K562 (cell line): ENCODE measurements at places on chromosomes 11 and 22.

- no peak for DNase-seq
Observed at GRCh38 chr11:41456269-41456668, 3.2 kb downstream of the LRRC4C start.

DNA sequence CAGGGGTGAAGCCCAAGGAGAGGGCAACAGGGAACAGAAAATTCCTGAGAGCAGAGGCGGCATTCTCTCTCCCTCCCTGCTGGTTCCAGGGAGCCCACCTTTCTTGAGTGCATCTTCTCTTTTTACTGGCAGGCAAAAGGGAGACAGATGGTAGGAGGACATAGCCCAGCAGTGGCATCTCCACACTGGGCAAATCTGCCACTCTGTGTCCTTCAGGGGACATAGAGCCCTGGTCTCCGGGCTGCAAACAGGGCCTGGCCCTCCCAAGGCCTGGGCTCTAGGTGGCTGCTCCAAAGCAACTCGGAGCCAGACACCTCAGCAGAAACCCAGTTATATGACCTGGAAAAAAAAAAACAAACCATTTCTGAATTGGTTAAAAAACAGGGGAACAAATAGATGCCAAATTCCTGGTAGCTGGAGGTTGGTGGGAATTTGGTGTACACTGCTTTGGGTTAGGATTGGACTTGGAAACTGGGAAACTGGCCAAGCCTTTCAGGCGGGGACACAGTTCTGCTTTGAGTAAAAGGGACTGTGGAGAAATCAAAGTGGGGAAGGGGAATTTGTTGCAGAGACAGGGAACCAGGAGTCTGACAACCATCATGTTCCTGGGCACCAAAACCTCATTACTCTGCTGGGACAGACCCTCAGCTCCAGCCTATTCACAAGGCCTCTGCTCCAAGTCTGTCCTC, 23.6 kb upstream of the DKK3 start:
- no peak for DNase-seq

DNA sequence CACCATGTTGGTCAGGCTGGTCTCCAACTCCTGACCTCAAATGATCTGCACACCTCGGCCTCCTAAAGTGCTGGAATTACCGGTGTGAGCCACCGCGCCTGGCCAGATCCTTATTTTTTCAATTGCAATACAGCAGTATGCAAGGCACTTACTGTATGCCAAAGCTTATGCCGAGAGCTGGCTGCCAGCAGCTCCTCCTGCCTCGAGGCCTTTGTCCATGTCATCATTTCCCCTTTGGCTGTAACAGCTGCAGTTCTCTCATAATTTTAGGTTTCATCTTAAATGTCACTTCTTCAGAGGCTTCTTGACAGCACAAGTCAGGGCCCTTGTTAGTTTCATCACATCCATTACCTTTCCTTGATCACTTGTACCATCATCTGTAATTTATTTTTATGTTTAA, 1.5 kb upstream of the SREBF2 start:
- DNase-seq, result no peak

DNA sequence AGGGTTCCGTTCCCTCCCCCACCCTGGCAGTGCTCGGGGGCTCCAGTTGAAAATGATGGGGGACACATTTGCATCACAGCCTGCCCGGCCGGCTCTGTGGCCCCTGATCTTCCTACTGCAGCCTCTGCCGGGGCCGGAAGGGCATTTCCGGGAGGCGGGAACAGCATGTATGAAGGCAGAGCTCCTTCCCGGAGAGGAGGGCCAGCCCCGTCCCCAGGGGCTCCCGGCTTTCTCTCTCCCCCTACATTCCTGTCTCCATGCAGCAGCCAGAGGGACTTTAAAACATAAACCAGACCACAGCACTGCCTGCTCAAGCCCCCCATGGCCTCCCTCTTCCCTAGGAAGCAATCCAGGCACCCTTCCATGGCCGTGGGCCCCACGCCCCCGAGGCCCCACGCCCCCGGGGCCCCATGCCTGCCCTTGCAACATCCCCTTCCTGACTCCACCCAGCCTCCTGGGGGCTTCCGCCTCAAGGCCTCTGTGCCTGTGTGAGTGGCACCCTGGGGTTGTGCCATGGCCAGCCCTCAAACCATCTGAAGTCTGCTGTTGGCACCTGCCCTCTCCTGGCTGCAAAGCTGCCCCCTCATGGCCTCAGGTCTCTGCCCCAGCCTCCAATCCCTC, 73.1 kb downstream of the CDKN1C start:
- DNase-seq, result no peak

DNA sequence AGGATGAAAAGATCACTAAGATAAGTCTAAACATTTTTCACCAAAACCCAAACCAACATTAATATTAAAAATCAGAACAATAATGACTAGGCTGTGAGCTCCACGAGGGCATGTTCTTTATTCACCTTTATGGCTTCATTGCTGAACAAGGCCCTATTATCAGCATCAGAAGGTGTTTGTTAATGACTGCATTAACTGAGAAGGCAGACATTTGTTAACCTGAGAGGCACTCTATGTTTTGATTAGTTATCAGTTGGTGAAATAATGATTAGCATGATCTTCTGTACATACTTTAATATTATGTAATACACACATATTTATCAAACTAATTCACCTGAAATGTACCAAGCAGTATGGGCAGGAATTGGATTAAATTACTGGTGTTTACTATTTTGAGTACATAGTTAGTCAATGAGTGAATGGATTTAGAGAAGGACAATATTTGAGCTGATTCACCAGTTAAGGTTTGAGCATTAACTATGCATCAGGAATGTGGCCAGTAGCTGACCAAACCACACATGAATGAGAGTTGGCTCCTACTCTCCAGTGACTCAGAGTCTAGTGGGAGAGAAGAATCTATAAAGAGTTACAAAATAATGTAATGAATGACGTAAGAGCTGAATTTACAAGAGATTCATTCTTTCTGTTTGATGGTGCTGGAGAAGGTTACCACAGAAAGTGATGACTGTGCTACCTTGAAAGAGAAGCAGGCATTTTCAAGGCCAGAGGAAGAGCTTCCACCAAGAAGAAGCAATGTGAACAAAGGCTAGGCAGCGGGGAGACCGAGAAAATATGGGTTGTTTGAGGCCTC, 6.7 kb downstream of the IL18 start:
- no peak for DNase-seq

- no peak for DNase-seq
Observed at GRCh38 chr11:121563003-121563402, 110.2 kb upstream of the SORL1-AS1 start.

DNA sequence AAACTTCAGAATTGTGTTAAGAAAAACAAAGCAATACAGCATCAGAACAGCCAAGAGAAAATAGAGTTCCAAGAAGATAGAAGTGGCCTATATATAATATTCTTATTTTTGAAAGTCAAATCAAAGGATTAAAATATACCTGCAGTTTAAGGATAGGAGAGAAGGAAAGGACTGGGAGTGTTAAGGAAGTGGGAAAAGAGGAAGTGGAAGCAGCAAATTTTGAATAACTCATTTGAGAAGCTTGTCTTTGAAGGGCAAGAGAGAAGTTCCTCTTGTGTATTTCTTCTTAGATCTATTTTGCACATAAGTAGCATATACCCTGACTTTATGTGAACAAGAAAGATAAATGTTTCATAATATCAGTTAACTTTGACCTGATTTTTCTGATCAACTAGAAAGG, 62.6 kb upstream of the SLC17A6 start:
- DNase-seq, result no peak

DNA sequence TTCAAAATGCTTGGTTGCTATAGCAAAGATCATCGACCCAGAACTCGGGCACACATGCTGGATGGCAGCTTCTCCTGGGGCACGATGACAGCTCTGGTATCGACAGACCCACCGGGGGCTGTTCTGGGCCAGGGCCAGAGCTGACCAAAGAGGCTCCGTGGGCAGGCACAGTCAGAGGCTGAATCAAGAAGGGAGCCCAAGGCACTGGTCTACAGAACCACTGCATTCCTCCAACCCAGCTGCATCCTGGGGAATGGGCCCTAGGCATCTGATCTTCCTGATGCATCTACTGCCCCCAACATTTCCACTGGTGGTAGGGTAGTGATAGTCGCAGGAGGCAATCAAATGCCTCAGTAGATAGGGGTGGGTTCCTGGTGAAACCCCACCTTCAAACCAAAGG, 470.3 kb downstream of the TBC1D22A start:
- no peak for DNase-seq

- DNase-seq, result no peak
Observed at GRCh38 chr11:59787816-59788215, 22.8 kb downstream of the MRPL16 start.

DNA sequence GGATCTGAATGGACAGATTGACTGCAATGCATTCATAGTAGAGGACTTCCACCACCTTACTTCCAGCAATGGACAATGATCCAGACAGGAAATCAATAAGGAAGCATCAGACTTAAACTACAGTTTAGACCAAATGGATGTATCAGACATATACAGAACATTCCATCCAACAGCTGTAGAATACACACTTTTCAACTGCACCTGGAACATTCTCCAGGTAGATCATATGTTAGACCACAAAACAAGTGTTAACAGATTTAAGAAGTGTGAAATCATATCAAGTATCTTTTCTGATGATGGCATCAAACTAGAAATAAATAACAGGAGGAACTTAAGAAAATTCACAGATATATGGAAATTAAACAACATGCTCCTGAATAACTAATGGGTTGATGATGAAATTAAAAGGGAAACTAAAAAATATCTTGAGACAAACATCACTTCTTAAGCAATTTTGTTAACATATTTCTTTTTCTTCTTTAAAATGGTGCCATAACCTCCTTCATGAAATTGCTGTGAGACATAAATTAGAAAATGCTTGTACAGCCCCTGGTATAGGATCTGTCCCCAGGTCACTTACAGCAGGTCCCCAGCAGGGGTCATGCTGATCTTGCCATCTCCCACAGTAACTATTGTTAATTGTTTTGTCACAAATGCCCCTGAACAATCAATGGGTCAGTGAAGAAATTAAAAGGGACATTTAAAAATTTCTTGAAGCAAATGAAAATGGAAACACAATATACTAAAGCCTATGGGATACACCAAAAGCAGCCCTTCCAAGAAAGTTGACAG, 100.0 kb upstream of the OR4B1 start:
- peak; percentile 28 for DNase-seq

- DNase-seq, result no peak
Observed at GRCh38 chr11:32829157-32829679, 509 bp upstream of the PRRG4 start.

DNA sequence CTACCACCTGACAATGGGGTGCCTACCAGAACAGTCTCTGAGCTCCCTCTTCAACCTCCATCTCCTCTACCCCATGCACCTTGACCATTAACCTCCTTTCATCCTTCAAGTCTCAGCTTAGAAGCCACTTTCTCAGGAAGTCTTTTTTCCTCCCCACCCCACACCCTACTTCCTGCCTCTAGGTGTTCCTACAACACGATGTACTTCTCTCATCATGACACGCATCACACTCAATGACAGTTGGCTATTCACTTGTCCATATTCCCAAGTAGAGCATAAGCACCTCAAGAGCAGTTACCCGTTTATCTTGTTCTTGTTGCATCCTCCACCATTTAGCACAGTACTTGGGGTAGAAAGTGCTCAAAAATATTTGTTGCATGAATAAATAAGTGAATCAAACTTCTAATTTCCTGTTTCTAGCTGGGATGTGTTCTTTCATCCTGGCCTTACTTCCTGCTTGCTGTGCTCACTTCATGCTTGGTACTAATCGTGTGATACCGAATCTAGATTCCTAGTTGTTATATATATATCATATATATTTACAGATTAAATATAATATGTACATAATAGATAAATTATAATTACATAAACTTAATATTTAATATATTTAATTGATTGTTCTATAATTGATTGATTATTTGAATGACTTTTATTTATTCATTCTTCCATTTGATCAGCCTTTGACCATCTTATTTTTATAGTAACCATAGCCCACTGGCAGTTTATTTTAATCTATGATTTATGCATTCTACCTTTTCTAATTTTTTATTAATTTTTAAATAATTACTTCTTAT, 177.5 kb upstream of the TMEM45B start:
- no peak for DNase-seq

- DNase-seq, result no peak
Observed at GRCh38 chr11:125069008-125069407, 5.9 kb downstream of the SLC37A2 start.

GRCh38 chr11:111833524-111833923, 37.9 kb downstream of the ALG9 start:
- DNase-seq, result no peak

GRCh38 chr11:119365071-119365591, 16.4 kb downstream of the USP2 start:
- no peak for DNase-seq

DNA sequence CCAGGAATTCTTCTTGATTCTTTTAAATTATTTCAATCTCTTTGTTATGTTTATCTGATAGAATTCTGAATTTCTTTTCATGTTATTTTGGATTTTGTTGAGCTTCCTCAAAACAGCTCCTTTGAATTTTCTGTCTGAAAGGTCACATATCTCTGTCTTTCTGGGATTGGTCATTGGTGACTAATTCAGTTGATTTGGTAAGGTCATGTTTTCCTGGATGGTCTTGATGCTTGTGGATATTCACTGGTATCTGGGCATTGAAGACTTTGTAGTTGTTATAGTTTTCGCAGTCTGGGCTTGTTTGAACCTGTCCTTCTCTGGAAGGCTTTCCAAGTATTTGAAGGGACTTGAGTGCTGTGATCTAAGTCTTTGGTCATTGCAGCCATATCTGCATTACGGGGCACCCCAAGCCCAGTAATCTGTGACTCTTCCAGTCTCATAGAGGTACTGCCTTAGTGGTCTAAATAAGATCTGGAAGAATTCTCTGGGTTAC, 18.9 kb upstream of the INSC start:
- DNase-seq, result no peak

DNA sequence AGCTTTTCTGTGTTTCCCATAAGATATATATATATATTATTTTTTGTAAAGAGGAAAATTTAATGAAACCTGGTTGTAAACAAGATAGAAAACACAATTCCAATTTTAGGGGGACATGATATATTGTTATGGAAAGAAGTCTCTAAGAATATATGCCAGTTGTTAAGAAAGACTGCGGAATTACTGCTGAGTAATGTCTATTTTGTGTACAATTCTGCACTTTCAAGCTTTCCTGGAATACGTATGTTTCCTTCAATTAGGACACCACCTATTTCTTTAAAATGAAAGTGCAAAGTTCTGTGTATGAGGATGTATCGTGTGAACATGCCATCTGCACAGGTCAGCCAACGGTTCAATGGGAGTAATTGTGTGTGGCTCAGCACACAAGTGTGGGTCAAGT, 760.2 kb downstream of the BRD1 start:
- no peak for DNase-seq

DNA sequence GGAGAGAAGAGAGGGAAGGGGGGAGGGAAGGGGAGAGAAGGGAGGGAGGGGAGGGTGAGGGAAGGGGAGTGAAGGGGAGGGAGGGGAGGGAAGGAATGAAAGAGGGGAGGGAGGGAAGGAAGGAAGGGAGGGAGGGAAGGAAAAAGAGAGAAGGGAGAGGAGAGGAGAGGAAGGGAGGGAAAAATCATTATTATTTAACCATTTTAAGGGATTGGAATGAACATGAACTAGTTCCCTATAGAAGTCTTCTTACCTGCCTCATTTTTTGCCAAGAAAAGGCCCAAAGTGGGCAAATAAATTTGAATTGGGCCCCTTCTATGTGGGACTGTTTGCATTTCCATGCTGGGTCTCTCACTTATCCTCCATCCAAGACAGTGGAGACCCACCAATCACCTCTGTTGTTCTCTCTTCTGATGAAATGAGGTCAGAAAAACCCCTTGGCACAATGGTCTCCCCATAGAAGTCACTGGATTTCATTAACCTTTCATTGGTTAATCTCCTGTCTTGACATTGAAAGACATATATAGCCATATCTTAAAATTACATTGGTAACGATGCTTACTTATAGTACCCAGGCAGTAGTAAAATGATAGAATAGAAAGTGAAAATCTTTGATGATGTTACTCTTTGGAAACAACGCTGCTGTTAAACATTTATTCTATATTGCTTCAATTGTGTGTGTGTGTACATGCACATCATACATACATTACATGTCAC, 80.1 kb upstream of the ASPHD2 start:
- DNase-seq, result no peak
